Inflammatory macrophage (primary cell): ENCODE measurements at places on chromosomes 7 and 10.

- DNase-seq: no peak
Observed at GRCh38 chr10:90276894-90277475, 575.6 kb downstream of the KIF20B start.

GRCh38 chr7:68984306-68984705 lies 614.0 kb upstream of the AUTS2 start:
- DNase-seq: no peak

GRCh38 chr10:124671486-124672075 lies 72.6 kb downstream of the FAM53B start:
- DNase-seq: peak; percentile 83

DNA sequence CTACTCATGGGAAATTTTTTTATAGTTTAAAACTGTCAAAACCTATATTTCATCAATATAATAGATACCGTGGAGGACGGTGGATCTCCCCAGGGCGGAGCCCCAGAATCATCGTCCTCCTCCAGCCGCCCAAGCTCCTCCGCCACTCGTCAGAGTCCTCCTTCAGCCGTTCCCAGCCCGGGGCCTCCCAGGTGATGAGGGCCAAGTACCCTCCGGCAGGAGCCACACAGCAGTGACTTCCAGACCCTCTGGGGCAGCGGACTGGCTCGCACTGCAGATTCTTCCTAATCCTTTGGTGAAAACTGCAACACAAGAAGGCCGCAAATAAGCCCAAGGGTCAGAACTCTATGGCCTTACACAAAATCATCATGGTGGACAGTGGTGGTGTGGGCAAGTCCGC lies 26.8 kb upstream of the ABCB5 start:
- no peak for DNase-seq

- DNase-seq: no peak
Observed at GRCh38 chr10:33704214-33704830, 369.9 kb upstream of the NRP1 start.

- no peak for DNase-seq
Observed at GRCh38 chr10:28638392-28638791, 38.9 kb upstream of the BAMBI start.

DNA sequence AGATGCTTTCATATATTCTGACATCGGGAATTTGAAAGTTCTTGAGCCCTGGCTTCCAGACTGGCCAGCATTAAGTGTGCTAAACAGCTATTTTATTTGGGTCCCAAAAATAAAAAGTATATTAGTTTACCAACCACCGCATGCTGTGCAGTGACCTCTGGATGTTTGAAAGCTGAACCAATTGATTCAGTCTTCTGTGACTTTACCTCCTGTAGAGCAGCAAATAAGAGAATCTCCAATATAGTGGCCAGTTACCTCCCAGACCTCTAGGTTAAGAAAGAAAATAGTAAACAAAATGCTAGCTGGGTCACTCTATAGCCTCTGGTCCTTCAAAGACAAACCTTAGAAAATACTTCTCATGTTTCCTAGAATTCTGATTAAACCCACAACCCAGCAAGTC lies 424.6 kb upstream of the NFE2L3 start:
- DNase-seq: no peak

DNA sequence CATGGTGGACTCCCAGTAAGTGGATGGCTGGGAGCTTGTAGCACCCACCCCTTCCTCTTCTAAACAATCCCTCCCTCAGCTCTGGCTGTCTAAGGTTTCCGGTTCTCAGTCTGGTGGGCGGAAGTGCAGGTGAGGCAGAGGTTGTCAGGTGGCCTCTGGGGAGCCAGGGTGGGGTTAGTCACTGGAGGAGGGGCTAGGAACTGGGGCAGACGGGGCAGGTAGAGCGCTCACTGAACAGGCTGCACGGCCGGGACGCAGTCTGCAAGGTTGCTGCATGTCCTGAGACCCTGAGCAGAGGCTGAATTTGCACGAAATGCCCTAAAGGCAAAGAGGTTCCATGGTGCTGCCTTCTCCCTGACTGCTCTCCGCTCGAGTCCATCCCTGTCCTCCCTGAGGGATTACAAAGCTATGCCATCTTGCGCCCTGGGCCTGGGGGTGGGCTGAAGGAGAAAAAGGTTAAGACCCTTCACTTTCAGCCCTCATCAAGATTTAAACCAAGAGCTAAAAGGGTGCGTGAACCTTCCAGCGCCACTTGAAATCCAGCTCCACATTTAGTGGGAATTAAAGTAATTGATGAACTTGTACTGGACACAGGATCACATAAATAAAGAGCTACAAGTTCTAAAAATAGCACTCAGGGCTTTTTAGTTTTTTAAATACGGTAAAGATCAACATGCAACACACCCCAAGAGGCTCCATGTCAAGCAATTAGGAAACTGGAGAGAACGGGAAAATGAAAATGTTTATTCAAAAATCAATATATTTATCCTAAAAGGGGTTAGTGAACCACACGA lies 62.3 kb upstream of the CTBP2 start:
- DNase-seq: no peak

DNA sequence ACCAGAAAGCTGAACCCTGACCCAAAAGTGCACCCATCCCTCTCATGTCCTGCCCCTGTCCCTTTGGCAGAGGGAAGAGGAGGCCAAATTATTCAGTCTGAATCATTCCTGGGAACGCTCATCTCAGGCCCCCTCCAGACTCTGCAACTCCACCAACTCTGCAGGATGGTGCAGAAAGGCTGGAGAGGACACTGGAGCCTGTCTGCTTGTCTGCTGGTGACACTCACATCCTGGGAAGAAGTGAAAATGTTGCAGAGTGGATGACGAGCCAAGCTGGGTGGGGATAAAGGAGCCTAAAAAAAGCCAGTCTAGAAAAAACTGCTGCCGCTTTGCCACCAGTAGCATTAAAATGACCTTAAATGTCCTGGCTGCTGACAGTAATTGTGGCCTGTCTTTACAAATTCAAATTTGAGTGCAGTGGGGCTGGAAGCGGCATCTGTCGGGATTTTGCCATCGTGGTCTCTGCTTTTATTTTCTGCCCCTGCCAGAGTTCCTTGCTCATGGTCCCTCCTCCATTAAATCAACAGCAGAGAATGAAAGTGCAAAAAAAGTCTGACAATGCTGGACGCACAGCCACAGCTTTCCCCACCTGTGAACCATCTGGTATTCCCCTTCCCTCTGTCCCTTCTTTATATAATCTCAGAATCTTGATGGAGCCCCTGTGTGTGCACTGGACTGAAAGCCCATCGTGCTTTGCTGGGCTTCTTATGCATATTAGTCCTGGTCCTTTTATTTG lies 63.9 kb downstream of the STK17A start:
- no peak for DNase-seq

DNA sequence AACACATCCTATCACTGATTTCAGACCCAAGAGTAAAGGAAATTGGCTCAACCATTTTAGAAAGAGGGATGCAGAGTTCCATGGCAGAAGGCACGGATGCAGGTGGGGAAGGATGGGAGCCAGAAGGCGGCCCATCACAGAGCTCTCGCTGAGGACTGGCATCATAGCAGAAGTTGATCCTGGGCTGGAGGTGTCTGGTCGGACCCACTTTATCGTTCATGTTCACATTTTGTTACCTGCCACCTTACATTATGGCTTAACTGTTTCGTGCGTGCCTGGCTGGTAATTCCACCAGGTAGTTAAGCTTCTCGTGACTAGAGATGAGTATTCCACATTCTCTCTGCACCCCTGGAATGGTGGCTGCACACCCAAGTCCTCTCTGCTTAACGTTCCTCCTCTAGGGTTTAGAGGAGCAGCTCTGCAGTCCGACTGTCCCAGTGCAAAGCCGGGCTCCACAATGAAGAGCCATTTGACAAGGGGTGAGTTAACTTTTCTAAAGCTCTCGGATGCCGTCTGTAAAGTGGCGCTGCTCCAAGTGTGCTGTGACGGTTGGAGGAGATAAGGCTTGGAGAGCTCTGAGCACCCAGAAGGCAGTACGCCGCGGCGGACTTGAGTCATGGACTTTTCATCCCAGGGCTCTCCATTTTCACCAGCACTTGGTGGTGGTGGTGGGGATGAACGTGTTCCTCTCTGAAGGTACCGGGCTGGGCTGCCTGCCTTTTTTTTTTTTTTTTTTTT lies 157.1 kb upstream of the SHH start:
- no peak for DNase-seq

DNA sequence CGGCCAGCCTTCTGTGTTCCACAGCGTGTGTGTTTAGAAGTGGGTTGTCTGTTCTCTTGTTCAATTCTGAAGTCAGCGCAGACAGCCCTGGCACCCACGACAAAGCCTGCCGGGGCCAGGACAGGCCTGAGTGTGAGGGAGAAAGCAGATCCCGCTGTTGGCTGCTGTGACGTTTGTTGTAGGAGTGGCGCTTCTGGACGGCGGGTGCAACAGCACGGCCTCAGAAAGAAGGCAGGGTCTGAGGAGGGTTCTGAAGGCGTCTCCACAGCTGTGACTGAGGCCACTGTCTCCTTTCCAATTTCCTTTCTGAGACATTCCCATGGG lies 76.2 kb downstream of the VIPR2 start:
- no peak for DNase-seq

- no peak for DNase-seq
Observed at GRCh38 chr10:46526682-46527038, 29.8 kb downstream of the GPRIN2 start.

DNA sequence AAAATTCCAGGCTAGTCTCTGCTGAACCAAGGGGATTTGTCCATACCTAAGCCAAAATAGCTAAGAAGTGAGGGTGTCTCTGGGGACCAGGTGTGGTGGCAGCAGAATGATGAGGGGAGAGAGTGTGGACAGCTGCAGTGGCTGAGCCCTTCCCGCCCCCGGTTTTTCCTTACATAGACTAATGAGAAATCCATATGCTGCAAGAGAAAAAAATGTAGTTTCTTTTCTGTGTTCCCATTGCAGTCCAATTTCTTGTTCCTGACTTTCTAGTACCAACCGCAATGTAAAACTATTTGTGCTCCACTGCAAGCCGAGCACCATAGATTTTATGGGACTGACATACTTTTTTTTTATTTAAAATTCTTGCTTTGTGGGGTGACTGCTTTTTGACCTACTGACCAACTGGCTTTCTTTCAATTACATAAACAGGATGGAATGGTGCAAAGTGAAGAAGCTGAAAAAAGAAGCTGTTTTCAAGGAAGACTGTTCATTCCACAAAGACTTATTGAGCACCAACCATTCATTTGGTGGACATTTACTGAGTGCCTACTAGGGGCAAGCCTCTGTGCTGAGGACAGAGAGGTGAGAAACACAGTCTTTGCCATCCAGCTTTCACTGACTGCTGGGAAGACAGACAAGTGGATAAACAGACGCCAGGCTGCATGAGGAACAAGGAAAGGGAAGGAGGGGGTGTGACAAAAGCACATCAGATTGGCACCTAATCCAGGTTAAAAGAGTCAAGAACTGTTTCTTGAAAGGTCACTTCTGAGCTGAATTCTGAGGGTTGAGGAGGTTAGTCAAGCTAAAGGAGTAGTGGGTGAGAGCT lies 9.8 kb downstream of the CEP41 start:
- peak; percentile 37 for DNase-seq

- DNase-seq: peak; percentile 100
Observed at GRCh38 chr10:16817125-16818019, at the start of gene RSU1. Gene RSU1 (minus strand): TSS chr10:16817424. CDS start chr10:16817081, 343 bp downstream.

DNA sequence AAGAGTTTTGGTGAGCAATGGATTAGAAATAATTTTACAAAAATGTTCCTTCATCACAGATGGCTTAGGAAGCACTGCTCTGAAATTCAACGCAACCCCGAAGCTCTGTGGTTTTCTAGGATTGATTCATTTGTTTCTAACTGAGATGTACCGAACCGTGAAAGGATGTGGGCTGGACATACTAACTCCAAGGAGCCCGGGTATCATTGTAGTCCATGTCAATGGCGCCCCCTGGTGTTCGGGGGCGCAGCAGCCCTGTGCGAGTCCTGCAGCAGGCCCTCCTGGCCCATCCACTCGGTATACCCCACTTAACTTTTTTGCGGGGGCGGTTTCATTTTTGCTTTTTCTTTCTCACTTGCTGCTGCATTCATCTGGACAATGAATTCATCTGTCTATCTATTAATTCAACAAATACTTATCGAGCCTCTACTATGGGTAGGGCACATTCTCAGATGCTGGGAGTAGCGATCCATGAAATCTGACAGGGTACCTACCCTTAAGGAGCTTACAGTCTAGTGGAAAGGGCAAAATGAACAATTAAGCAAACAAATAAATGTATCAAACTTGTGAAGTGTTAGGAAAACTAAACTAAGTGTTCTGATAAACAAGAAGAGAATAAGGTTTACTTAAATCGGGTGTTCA lies 25.2 kb upstream of the ITPRID1 start:
- peak; percentile 53 for DNase-seq

- DNase-seq: no peak
Observed at GRCh38 chr7:117841611-117842010, 31.6 kb downstream of the CTTNBP2 start.

DNA sequence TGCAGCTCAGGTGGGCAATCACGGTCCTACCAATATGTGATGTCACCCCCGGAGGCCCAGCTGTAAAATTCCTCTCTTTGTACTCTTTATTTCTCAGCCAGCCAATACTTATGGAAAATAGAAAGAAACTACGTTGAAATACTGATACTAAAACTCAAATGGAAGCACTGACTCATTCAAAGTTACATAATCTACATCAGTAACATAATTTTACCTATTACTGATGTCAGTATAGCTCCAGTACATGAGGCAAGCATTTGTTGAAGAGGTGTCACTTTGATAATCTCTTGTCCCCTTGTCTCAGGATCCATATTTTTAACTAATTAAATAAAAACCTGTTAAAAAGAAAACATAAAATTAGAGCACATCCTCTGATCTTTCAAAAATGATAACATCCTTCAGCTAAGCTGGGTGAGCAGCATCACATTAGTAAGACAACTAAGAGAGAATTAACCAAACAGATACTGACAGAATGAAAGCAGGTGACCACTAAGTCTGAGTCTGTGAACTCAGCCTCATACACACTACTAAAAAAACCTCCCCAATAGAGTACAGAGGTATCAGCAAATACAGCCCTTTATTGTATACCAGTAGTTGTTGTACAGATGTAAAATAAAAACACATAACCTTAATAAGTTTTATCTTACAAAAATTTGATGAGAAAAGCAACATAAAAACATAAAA lies 17.6 kb downstream of the SLC25A40 start:
- DNase-seq: no peak

- no peak for DNase-seq
Observed at GRCh38 chr10:50567384-50567783, 56.4 kb downstream of the SGMS1 start.

- DNase-seq: no peak
Observed at GRCh38 chr7:97089771-97090170, 27.7 kb upstream of the SDHAF3 start.

DNA sequence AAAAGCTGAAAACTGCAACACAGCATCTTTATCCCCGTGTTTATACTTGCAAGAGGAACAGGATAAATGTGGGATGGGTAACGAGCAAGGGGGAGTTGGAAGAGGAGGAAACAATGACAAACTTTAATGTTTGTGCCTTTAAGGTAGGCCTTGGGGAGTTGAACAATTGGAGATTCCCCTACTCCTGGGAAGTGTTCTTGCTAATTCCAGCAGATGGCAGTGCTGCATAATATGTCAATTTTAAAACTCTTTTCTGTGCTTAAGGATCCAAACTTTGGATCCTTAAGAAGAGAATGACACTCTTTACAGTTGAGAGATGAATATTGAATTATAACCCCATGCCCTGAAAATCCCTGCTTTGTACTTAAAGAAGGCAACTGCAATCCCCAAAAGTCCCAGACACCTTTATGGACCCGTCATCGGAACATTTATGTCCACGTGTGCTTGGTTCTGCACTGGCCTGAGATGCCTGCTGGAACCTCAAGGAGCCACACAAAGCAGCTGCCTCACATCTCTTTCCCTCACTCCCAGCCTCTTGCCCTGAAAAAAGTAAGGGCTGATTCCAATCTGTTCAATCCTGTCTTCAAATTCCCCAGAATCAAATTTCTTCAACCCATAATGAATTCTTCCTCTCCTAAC lies 12.0 kb downstream of the IFIT5 start:
- DNase-seq: peak; percentile 64
